ENCODE measurements at places on chromosomes 16 and 17.

- DNase-seq, result no peak
These were observed 36.0 kb downstream of the SOCS3 start for GRCh38 chr17:78323826-78324390.

DNA sequence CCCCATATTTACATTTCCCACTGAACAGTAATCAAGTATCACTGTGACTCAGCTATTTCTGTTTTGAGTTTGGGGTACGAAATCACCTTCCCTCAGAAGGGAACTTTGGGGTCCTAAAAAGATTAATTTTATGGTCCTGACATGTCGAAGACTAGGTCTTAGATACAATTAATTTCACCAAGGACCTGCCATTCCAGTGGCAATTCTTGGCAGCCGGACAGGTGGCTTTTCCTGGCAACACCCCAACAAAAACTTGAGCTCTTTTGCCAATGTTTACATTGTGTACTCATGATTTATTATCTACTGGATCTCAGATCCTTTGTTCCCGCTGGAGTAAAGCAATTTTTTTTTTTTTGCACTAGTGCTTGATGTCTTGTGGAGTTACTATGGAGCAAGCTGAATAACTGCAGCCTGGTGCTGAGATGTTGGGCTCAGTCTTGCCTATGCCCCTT lies 14.4 kb downstream of the SLFN5 start:
- no peak for DNase-seq

- no peak for DNase-seq
These were observed 131.2 kb upstream of the MPHOSPH6 start for GRCh38 chr16:82301146-82301755.

DNA sequence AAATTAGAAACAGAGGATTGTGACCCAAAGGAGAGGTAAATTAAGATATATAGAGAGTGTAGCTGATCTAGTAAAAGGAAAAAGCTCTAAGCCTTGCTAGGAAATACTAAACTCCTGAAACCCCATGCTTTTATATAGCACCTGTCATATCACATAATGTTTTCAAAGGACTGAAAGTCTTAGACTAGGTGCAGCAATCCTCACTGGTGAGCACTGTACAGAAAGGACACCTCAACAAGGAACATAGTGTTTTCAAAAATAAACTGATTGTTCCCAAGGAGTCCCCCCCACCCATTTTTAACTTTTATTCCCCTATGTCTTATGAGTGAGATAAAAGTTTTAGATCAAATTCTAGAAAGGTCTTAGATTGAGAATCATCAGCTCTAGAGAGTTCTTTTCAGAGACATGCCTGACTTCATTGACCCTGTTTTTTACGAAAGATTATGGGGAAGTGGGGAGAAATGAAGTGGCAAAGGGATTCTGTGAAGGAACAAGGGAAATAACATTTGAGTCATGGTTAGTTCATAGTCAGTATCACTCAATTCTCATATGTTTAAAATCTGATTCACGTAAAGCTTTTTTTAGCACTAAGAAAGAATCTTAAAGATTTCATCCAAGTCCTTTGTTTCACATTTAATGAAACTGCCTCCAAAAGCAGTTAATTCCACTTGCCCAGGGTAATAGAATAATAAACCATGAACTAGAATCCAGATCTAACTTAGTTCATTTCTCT lies 166.4 kb downstream of the CYB561 start:
- no peak for DNase-seq

GRCh38 chr17:19897090-19897837 lies 29.5 kb upstream of the ULK2 start:
- no peak for DNase-seq

- DNase-seq, result no peak
These were observed 796 bp downstream of the NT5M start for GRCh38 chr17:17303847-17304490.

DNA sequence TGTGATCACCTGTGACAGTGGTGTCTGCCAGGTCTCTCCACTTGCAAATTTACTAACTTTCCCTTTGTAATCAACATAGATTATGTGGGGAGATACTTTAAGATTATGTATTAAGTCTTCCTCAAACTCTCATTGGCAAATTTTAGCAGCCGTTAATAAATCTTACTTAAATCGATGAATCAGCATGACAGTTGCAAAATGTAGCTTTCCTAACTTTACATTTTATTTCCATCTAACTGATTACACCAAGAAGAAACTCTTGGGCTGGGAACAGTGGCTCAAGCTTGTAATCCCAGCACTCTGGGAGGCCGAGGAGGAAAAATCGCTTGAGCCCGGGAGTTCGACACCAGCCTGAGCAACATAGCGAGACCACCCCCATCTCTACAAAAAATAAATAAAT lies 23.3 kb upstream of the CPNE2 start:
- DNase-seq, result no peak

DNA sequence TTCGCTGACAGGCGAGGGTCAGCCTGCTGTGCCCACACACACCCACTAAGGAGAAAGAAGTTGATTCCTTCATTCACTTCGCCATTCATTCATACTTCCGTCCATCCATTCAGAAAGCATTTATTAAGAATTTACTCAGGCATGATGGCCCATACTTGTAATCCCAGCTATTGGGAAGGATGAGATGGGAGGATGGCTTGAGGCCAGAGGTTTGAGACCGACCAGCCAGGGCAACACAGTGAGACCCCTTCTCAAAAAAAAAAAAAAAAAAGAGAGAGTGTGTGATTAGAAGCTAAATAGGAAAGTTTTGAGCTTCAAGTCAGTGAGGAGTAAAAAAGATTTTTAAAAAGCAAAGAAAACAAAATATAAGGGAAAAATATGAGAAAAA lies 8.7 kb downstream of the CES2 start:
- no peak for DNase-seq

GRCh38 chr17:36117505-36118382 lies 14.1 kb downstream of the CCL4 start:
- DNase-seq, result no peak

GRCh38 chr16:35690413-35690812 lies 2231.0 kb downstream of the TP53TG3F start:
- DNase-seq, result no peak

GRCh38 chr17:1475321-1475854 lies 17.1 kb downstream of the MYO1C start:
- no peak for DNase-seq

DNA sequence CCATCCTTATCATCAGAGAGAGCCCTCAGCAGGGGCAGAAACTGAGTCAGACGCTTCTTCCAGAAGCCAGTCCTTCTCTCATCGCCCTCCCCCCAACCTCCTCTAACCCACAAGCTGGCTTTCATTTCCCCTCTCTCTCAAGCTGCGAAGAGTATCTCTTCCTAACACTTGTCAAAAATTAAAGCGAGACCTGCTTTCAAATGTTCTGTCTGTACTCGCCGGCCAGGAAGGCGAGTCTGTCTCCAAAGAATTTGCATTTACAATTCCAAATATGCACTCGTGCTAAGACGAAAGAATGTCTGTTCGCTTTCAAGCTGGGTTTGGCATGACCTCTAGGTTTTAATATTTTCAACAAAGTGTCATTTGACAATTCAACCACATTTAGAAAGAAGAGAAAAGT lies 140.4 kb downstream of the RGS9 start:
- peak; percentile 3 for DNase-seq

DNA sequence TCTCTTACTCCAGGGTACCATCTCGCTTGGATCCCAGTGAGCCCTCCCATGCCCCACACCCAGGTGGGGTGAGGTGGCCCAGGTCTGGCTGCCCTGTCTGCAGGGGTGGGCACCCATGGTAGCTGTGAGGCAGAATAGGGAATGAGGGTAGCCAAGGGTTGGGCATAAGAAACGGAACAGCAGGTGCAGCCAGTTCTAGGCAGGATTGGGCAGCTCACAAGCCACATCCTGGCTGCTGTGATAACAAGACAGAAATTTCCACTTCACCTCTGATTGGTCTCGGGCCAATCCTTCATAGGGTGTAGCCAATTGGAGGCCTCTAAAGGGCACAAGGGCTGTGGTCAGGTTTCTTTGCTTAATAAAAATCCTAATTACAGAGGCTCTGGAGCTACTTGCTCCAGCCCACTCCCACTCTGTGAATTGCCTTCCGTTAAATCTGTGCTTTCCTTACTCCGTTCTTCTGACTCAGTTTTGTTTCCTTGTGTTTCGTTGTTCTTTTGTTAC lies 1.5 kb upstream of the ARHGDIG start:
- DNase-seq, result peak; percentile 70

DNA sequence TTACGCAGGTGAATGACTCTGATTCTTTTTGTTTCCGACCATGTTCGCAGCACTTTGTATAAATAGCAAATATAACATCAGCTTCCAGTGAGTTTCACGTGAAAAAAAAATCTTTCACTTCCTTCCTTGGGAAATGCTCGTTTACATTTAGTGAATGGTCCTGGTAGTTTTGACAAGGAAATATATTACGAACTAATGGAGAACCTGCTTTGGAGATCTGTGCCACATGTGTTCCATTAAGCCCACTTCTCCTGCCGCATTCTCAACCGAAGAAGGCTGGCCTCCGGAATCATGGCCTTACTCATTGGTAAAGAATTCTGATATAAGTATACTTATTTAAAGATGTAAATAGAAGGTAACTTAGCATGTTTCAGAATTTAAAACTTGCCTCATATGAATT lies 3.6 kb downstream of the CRAMP1 start:
- DNase-seq, result no peak

DNA sequence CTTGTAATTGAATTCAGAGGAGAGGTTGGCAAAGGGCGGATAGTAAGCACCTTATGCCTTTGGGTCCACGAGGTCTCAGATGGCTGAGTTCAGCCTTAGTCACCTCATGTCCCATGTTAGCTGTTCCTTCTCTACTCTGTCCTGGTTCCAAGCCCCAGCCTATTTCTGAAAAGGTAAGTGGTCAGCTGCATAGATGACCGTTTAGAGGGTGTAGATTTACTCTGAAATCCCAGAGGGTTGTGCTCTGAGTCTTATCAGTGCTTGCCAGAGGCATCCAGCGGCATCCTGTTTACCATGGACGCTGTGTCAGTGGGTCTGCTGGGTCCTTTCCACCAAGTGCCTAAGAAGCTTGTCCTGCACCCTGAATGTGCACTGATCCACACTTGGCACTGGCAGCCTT lies 1.9 kb downstream of the ZNF778 start:
- DNase-seq, result no peak

- DNase-seq, result no peak
These were observed 309.0 kb downstream of the CDH13 start for GRCh38 chr16:82935766-82936165.

- peak; percentile 95 for DNase-seq
These were observed 45.4 kb downstream of the BAHCC1 start for GRCh38 chr17:81440511-81441244.

DNA sequence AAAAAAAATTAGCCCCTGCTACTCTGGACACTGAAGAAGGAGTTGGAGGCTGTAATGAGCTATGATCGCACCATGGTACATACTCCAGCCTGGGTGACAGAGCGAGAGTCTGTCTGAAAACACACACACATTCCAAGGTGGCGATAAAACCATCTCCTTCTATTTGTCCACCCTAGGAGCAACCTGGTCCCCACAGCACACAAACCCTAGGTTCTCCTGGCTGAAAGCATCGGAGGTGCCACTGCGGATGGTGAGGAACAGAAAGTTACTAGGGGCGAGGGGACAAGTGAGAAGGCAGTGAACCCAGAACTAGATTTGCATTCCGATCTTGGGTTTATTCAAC lies 1.4 kb upstream of the ECI1 start:
- DNase-seq, result no peak

DNA sequence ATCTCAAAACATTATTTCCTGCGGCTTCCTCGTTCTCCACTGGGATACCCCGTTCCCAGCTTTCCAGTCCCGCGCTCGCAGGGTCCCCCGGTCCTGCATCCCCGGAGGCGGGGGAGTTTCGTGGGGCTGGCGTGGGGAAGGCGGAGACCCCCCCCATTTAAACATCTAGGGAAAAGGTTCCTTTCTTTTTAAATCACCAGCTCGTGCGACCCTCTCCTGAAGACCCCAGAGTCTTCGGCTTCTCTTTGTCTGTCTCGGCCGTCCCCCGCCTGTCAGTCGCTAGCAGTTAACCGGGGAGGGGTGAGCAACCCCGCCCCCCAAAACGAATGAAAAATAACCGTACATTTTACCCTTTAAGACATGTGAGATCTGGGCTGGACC lies 473 bp upstream of the IGF2BP1 start:
- DNase-seq, result no peak

DNA sequence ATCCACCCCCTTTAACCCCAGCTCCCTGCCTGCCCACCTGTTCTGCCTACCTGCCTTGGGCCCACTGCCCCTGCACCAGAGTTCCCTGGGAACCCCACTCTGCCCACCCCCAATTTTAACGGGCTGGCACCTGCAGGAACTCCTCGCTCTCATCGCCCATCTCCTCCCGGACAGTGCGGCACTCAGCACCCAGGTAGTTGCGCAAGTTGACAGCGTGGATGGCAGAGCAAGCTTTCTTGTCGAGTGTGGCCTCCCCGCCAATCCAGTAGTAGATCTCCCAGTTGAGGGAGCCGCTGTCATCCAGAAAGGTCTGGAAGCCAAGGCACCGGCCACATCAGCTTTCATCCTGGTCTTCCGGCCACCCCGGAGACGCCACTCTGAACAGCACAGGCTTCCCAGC lies 7.8 kb downstream of the FLII start:
- DNase-seq, result no peak

- no peak for DNase-seq
These were observed 12.4 kb downstream of the C17orf50 start for GRCh38 chr17:35773129-35773528.

- no peak for DNase-seq
These were observed 7.4 kb upstream of the NECAB2 start for GRCh38 chr16:83960521-83961249.

DNA sequence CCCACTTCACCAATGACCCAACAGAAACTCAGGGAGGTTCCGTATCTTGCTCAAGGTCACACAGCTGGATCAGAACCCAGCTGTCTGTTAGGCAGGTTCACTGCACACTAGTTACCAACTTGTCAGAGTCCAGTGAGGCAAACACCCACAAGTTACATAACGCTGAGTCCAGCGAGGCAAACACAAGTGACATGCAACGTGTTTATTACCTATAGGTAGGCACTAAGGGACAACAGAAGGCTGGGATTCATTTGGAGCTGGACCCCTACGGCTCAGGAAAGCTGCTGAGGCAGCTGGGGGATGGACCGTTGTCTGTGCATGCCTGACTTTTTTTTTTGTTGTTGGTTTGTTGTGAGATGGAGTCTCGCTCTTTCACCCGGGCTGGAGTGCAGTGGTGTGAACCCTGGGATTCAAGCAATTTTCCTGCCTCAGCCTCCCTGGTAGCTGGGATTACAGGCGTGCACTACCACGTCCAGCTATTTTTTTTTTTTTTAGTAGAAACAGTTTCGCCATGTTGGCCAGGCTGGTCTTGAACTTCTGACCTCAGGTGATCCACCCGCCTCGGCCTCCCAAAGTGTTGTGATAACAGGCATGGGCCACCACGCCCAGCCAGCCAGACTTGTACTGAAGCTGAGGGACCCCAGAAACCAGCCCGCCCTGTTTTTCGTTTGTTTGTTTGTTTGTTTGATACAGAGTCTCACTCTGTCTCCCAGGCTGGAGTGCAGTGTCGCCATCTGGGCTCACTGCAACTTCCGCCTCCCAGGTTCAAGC lies 1.9 kb upstream of the RSAD1 start:
- DNase-seq, result no peak

- peak; percentile 70 for DNase-seq
These were observed 34.4 kb downstream of the WWP2 start for GRCh38 chr16:69796285-69797118.

GRCh38 chr16:63653044-63653839 lies 1468.6 kb downstream of the CDH11 start:
- no peak for DNase-seq

- DNase-seq, result no peak
These were observed 378.0 kb downstream of the SLC39A11 start for GRCh38 chr17:72714357-72714966.

- DNase-seq, result no peak
These were observed 10.7 kb downstream of the CACNG1 start for GRCh38 chr17:67055041-67055443.

GRCh38 chr17:2170023-2170422 lies 115.1 kb downstream of the HIC1 start:
- peak; percentile 42 for DNase-seq

Measured in iPS-NIHi11 (cell line).